Spinal cord (tissue), 10 donors: ENCODE measurements at places on chromosomes 12 and 14.
A peak's percentile ranks its signal among the peaks of the same experiment; 100 is the strongest.

DNA sequence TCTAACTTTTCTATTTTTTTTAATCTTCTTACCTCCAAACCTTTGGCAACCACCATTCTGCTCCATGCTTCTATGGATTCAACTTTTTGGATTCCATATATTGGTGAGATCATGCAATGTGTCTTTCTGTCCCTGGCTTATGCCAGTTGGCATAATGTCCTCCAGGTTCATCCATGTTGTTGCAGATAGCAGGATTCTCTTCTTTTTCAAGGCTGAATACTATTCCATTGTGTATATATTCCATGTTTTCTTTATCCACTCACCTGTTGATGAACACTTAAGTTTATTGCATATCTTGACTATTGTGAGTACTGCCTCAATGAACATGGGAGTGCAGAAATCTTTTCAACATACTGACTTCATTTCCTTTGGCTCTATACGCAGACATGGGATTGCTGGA lies 21.2 kb upstream of the SLC38A4 start:
- DNase-seq, result no peak

- no peak for DNase-seq
These were observed 158.6 kb upstream of the PARP11 start for GRCh38 chr12:4031703-4032291.

DNA sequence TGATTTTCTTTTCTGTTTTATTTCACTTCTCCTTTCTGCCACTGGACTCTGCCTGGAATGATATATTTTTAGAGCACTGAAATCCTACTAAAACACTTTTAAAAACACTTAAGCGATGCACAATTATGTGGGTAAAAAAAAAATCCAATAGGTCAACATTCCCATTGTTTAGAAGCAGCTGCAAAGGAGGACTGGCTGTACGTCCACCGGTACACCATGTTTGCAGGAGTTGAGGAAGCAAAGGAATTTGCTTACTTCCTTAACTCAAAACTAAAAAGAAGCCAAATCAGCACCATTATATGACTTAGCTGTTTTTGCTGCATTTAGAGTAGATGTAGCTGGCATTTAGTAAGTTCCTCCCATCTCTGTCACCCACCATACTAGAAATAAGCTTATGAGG lies 186.8 kb upstream of the TMTC1 start:
- DNase-seq, result no peak

GRCh38 chr12:27696864-27697564 lies 767 bp downstream of the REP15 start:
- DNase-seq, result no peak

DNA sequence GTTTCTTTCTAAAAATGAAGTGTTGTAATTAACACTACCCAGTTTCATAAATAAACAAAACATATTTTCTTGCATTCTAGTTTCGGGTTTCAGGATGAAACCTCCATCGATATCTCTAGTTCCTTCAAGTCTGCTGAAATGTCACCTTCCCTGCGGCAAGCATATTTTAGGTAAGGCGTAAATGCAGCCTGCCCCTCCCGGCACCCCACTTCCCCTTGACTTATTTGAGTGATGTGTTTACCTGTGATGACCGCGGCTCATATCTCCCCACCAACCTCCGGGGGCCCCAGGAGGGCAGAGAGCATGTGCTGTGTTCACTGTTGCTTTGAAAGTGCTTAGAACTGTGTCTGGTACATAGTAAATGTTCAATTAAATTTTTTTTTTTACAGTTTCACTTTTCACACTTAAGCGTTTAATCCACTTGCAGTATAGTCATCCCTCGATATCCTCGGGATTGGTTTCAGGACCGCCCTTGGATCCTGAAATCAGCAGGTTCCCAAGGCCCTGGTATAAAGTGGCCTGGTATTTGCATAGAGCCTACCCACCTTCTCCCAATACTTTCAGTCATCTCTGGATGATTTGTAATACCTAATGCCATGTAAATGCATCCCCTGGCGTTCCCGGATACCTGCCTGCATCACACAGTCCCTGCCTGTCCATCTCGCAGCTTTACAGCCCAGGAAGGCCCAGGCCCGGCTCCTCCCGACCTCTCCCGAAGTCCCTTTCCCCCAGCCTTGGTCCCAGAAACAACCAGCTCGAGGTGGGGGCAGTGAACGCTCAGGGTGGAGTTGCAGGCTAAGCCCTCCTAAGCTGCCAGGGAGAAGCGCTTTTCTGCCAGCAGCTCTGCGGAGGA lies 40.2 kb upstream of the FBRSL1 start:
- no peak for DNase-seq

DNA sequence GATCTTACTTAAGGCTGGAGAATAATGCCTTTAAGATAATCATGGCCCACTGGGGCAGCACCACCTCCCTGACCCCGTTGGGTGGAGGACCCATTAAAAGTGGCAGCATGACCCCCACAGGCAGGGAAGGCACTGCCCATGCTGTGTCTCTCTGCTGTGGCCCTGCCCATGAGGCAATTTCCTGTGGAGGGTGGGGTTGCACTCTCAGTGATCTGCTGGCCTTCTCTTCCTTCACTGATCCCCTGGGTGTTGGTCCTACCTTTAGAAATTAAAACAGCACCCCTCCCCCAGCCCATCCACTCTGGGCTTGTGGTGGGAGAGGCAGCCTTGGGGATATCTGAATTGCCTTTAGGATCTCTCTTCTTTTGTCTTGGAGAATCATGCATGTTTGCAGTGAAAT lies 17.3 kb downstream of the KLRK1 start:
- DNase-seq, result no peak

- no peak for DNase-seq
These were observed 162.7 kb downstream of the GRIP1 start for GRCh38 chr12:66516133-66516532.

- DNase-seq, result no peak
These were observed 3.5 kb downstream of the TGFB3 start for GRCh38 chr14:75978249-75978731.

- no peak for DNase-seq
These were observed 50.3 kb downstream of the SYT1 start for GRCh38 chr12:78914859-78915331.

- DNase-seq, result no peak
These were observed 38.1 kb downstream of the SMOC1 start for GRCh38 chr14:69917287-69917686.

GRCh38 chr12:16037533-16037932 lies 126.4 kb downstream of the DERA start:
- no peak for DNase-seq

- DNase-seq, result no peak
These were observed 84.9 kb downstream of the ZFC3H1 start for GRCh38 chr12:71578694-71579258.

DNA sequence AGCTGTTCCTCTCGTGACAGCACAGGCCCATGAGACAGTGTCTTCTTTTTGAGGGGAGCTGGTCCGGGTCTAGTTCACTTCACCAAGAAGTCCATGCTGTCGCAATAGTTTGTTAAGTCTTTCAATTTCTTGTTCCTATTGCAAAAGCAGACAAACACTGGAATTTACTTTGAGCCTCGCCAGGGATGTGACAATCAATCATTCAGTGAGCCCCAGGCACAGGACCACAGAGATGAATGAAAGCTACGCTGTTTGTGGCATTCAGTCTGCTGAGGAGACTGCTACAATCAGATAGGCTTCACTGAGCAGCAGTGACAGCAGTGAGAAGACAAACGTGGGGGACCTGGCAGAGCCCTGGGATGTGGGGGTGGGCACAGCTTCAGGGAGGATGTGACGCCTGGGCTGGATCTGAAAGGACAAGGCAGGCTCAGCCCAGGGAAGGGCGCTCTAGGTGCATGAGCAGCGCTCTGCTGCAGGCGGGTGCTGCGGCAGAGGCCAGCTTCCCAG lies 35.5 kb downstream of the TCTN1 start:
- DNase-seq, result no peak

DNA sequence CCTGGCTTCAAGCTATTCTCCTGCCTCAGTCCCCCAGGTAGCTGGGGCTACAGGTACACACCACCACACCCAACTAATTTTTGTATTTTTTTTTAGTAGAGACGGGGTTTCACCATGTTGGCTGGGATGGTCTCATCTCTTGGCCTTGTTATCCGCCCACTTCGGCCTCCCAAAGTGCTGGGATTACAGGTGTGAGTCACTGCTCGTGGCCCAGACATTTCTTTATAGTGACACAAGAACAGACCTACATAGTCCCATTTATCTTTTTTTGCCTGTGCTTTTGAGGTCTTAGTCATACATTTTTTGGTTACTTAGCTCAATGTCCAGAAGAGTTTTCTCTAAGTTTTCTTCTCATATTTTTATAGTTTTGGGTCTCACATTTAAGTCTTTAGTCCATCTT lies 247.4 kb downstream of the SYT10 start:
- no peak for DNase-seq

DNA sequence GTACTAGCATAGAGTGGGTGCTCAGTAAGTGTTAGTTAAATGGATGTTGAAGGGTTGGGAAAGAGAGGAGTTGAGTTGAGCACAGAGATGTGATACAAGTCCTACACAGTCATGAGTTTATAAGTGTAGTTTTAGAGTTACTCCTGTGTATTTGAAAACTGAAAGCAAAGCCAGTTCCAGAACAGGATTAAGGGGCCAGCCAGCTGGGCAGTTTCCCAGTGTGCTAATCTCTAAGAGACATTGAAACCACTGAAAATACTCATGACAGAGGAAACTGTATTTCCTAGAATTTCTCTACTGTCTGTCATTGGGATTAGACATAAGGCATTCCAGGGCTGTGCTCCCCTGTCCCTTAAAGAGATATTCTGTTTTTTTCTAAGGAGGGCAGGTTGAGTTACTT lies 101.0 kb downstream of the DERA start:
- DNase-seq, result no peak

DNA sequence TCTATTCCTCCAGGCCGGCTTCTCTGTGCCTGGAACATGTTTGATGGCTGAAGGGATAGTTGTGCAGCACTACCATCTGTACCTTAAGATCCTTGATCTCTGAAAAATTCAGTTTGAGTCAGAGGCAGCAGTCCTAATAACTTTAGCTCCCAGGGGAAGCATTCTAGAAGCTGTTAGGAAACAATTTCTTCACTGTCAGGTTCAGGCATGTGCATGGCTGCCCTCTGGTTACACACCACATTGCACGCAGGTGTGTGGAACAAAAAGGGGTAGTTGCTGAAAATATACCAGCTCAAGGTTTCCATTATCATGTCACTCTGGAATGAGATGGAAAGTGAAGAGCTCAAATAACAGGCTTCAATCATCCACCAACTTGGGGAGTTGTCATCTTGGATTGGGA lies 80.1 kb downstream of the CHST11 start:
- no peak for DNase-seq

DNA sequence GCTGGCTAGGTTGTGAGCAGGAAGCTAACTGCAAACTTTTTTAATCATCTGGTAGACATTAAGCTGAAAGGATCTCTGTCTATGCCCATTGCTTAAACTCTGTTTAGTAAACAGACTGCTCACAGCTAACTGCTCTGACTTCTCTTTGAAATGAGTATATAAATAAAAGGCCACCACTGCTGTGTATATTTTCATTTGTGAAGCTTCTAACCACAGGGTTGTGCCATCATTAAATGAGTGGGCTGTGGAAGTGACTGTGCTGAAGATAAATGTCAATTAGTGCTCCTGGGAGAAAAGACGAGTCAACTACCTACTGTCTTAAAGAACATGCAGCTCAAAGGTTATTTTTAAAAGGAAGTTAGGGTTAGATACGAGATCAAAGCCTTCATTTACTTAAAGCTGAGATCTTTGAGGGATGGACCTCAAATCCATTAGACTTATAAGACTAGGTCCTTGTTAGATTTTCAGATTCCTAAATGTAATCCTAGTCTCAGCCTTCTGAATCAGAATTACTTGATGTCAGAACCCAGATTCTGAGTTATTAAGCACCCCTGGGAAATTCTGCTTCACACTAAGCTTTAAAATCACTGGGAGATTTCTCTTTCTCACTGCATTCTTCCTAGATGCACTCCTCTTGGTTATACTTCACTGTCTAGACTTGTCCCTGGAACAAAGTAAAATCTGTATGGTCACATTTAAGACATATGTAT lies 213.1 kb upstream of the FLRT2 start:
- DNase-seq, result no peak

DNA sequence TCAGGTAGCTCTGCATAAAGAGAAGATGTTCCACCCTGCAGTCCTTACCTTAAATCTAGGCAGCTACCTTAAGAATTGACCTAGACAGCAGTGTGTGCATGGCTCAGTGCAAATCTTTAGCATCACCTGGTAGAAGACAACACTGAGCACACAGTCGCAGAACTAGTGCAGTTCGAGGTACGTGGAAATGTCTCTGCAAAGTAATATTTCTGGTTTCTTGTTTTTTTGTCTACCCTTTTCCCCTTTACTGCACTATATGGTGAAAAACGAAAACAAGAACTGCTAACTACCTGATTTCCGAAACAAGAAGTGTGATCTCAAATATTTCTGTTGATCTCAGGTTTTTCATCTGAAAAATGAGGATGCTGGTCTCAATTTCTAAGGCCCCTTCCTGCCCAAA lies 82.5 kb downstream of the ETV6 start:
- DNase-seq, result no peak

DNA sequence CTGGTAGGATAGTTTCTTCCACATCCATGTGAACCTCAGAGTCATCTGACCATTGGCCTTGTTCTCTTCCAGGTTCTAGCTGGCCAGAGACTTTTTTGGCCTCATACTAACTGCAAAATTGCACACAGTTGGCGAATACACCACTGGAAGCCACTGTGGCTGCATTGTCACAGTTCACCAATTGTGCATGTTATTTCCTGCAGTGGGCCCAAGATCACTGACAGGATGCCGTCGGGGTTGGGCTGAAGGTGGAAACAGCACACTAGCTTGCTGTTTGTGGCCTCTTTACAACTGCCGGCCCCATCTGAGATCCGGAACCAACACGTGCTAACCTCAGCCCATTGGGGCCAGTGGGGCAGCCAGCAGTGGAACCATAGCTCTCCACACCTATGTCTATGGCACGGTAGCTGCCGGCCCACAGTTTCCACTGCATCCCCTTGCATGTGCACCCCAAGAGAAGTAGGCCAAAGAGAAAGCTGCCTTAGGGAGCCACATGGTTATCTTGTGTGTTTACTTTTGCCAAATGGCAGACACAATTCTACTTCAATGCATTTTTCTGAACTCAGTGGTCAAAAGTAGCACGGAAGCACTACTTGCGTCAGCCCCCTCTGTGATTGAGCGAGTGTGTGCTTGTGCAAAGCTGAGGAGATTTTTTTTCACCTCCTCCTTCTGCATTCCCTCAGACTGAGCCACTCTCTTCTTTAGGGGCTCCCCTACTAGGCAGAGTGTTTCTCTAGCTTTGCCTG lies 464.0 kb downstream of the RAD51B start:
- no peak for DNase-seq

GRCh38 chr12:19533567-19533966 lies 94.3 kb downstream of the AEBP2 start:
- no peak for DNase-seq

GRCh38 chr12:591167-592023 lies 71.8 kb downstream of the NINJ2 start:
- peak; percentile 31 for DNase-seq

- DNase-seq, result peak; percentile 29
These were observed 174.8 kb upstream of the AVPR1A start for GRCh38 chr12:63325757-63326156.

- DNase-seq, result no peak
These were observed 121.8 kb downstream of the SUDS3 start for GRCh38 chr12:118498171-118498570.

- DNase-seq, result peak; percentile 97
These were observed 1.1 kb upstream of the NFATC4 start for GRCh38 chr14:24366721-24367513.
